Activated T-helper 1 cell treated with anti-CD3 and anti-CD28 coated beads, Interleukin-12 subunit alpha, Interleukin-12 subunit beta, Interleukin-2, Interleukin-4 antibody, amounts not matched to agents 30 ng/mL and 10 ng/mL and 1 ng/mL, durations not matched to agents 14 hours and 24 hours and 36 hours (primary cell): ENCODE measurements at places on chromosomes 3 and 15.

DNA sequence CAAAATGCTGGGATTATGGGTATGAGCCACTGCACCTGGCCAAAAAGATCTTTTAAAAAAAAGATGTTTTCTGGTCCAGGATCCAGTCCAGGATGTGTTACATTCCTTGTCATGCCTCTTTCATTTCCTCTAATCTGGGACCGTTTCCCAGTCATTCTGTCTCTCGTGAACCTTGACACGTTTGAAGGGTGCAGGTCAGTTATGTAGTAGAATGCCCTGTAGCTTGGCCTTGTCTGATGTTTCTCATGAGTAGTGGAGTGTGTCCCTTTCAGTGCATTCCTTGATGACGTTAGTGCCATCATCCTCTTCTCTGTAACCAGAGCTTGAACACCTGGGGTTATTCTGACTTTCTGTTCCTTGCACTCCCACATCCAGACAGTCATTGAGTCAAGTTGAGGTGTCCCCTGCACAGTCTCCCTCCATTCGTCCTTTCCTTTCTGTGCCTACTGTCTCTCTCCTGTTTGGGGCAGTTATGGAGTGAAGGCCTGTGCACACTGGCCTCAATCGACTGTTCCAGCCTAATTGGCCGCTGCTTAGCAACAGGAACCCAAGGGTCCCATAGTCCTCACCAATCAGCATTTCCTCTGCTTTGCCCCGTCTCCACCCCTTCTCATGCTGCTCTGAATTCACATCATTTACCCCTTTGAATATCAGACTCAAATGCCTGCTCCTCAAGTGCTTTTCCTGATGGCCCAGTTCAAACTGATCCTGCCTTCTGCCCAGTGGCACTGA lies 5.5 kb downstream of the FAM81A start:
- no peak for DNase-seq
- no peak overlapping the region for H3K27ac ChIP-seq
- peaks cover 11% of the 10 kb centered on the region for H3K4me1 ChIP-seq
- peaks cover 40% of the 10 kb centered on the region for H3K27me3 ChIP-seq

DNA sequence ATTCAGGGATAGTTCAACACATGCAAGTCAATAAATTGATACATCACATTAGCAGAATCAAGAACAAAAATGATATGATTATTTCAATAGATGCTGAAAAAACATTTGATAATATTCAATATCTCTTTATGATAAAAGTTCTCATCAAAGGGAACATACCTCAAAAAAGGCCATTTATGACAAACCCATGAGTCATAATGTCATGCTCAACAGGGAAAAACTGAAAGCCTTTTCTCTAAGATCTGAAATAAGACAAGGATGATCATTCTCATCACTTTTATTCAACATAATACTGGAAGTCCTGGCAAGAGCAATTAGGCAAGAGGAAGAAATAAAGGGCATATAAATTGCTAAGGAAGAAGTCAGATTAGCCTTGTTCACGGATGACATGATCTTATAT lies 54.1 kb upstream of the TMEM158 start:
- H3K4me1 ChIP-seq: no peaks in the 10 kb centered on the region
- no peak overlapping the region for H3K27ac ChIP-seq
- no peak overlapping the region for H3K4me3 ChIP-seq
- H3K27me3 ChIP-seq: peaks cover 4% of the 10 kb centered on the region

- H3K4me1 ChIP-seq: peaks cover 45% of the 10 kb centered on the region
- H3K27ac ChIP-seq: peak overlapping the region; percentile 87
- H3K36me3 ChIP-seq: peaks cover 22% of the 10 kb centered on the region
- peak overlapping the region; percentile 97 for H3K4me3 ChIP-seq
- peaks cover 14% of the 10 kb centered on the region for H3K27me3 ChIP-seq
Measured at GRCh38 chr3:125055331-125055912, 375 bp downstream of the HEG1 start.

- H3K27ac ChIP-seq: no peak overlapping the region
- H3K27me3 ChIP-seq: no peaks in the 10 kb centered on the region
- H3K4me3 ChIP-seq: no peak overlapping the region
- DNase-seq: no peak
- H3K36me3 ChIP-seq: peaks cover 2% of the 10 kb centered on the region
Measured at GRCh38 chr3:31763731-31764130, 217.3 kb downstream of the OSBPL10 start.

GRCh38 chr3:194872669-194872977 lies 186.9 kb downstream of the FAM43A start:
- no peak for DNase-seq
- no peak overlapping the region for H3K4me3 ChIP-seq
- no peaks in the 10 kb centered on the region for H3K36me3 ChIP-seq
- no peak overlapping the region for H3K27ac ChIP-seq

DNA sequence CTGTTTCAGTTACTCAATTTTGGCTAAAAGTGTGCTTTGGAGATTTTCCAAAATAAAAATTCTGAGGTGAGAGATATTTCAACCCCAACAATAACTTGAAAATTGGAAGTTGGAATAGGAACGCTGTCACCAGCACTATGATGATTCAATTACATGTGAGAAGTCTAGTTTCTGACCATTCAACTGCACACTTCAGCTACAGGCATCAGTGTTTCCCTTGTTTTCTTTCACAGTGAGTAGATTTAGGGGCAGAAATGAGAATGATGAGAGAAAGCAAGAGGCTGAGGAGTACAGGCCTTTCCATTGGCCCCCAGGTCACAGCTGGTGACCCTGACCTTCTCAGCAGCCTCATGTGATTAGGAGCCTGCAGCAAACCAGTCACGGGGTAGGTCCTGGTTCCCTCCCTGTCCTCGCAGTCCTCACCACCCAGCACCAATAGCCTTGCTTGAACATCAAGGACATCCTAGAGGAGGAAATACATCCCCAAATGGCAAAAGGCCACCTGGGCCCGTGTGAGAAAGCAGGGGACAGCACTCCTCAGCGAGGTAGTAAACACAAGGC lies 10.0 kb upstream of the FILIP1L start:
- no peak overlapping the region for H3K4me3 ChIP-seq
- H3K27ac ChIP-seq: no peak overlapping the region

GRCh38 chr3:139127101-139127500 lies 82.4 kb upstream of the PRR23C start:
- no peaks in the 10 kb centered on the region for H3K27me3 ChIP-seq
- no peak overlapping the region for H3K27ac ChIP-seq
- H3K36me3 ChIP-seq: no peaks in the 10 kb centered on the region

DNA sequence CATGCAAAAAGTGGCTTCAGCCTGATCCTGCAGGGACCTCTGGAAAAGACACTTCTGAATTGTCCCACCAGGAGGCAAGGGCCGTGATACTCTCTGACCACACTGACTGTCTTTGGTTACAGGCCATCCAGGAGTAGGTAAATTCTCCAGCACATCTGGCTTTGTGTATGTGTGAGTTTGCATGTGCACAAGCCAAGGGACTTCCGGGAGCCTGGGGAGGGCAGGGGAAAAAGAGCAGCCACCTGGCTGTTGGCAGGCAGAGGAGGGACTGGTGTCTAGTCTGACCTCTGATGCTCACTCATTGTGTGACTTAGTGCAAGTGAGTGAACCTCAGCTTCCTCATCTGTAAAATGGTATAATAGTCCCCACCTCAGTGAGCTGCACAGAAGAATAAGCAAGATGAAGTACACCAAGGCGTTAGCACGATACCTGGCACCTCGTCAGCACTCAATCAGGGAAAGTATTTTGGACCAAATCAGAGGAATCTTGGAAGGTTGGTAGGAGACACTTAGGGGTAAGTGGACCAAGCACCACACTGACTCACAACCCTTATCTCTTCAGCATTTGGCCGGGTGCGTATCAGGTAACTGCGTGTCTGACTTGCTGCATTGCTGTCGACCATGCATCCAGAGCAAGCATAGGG lies 19.1 kb downstream of the KLHL6 start:
- H3K4me1 ChIP-seq: peaks cover 62% of the 10 kb centered on the region
- H3K27me3 ChIP-seq: no peaks in the 10 kb centered on the region
- no peak overlapping the region for H3K27ac ChIP-seq

DNA sequence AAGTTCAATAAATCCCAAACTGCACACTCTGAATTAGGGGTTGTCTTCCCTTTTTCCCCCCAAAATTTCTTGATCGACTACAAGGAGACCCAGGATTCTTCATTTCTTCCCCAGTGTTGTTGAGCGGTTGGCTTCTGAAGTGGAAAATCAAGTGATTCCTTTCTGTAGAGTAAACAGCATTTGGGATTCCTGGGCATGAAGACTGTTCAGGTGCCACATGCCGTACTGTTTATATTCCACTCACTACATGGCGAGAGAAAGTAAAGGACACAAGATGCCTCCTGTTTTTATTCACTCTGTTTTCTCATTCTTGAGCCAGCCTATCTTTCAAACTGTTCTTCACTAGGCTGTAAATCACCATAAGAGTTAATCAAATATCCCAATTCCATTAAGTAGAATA lies 12.6 kb downstream of the FSTL1 start:
- H3K4me1 ChIP-seq: no peaks in the 10 kb centered on the region
- H3K27me3 ChIP-seq: peaks cover 10% of the 10 kb centered on the region
- DNase-seq: no peak
- H3K36me3 ChIP-seq: no peaks in the 10 kb centered on the region

- no peak overlapping the region for H3K27ac ChIP-seq
- H3K36me3 ChIP-seq: peaks cover 42% of the 10 kb centered on the region
- DNase-seq: no peak
- peaks cover 80% of the 10 kb centered on the region for H3K4me1 ChIP-seq
Measured at GRCh38 chr3:16464511-16465148, 48.9 kb downstream of the RFTN1 start.

DNA sequence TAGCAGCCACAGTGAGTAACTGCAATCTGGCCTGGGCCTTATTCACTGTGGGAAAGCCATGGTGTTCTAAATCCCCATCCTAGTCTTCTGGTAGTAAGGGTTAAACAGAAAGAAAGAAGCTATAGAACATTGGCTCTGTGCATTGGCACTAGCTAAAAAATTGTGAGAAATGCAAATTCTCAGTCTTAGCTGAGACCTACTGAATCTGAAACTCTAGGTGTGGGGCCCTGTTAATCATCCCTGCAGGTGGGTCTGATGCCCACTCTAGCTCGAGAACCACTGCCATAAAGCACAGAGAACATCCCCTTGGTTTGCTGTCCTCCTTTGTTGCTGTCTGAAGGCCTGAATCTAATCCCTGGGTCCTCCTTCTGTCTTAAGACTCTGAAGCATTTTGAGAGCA lies 59.3 kb downstream of the MEIS2 start:
- peaks cover 6% of the 10 kb centered on the region for H3K27me3 ChIP-seq
- H3K36me3 ChIP-seq: no peaks in the 10 kb centered on the region
- H3K4me1 ChIP-seq: no peaks in the 10 kb centered on the region
- no peak overlapping the region for H3K27ac ChIP-seq

GRCh38 chr3:98110550-98110908 lies 20.0 kb upstream of the OR5H1 start:
- H3K4me3 ChIP-seq: no peak overlapping the region
- H3K27ac ChIP-seq: no peak overlapping the region
- peaks cover 1% of the 10 kb centered on the region for H3K27me3 ChIP-seq
- no peaks in the 10 kb centered on the region for H3K4me1 ChIP-seq

GRCh38 chr15:38260077-38260476 lies 7.4 kb downstream of the SPRED1 start:
- no peak overlapping the region for H3K27ac ChIP-seq
- H3K27me3 ChIP-seq: peaks cover 17% of the 10 kb centered on the region
- H3K4me1 ChIP-seq: no peaks in the 10 kb centered on the region

GRCh38 chr15:67825881-67826716 lies 790 bp downstream of the SKOR1 start:
- H3K27ac ChIP-seq: peak overlapping the region; percentile 84
- H3K36me3 ChIP-seq: peaks cover 9% of the 10 kb centered on the region
- H3K4me1 ChIP-seq: peaks cover 24% of the 10 kb centered on the region
- peaks cover 68% of the 10 kb centered on the region for H3K27me3 ChIP-seq

- peaks cover 68% of the 10 kb centered on the region for H3K4me1 ChIP-seq
- DNase-seq: no peak
- peak overlapping the region; percentile 40 for H3K27ac ChIP-seq
- H3K4me3 ChIP-seq: no peak overlapping the region
- no peaks in the 10 kb centered on the region for H3K27me3 ChIP-seq
Measured at GRCh38 chr15:74387621-74388362, 20.3 kb upstream of the CYP11A1 start.
